Dermis blood vessel endothelial cell (primary cell): ENCODE measurements at places on chromosomes 6 and 20. TPM values are rescaled to one million over a fixed set of nuclear protein-coding genes. Genes with fewer than 3 reads are reported as not detected.

- no peak for DNase-seq
Observed at GRCh38 chr6:167130008-167130677, 7.2 kb downstream of the CCR6 start.

The LTB gene
- 3.4 and 30.5 TPM in 2 replicates for total RNA-seq

GRCh38 chr6:31966997-31967925, 4.7 kb downstream of the DXO start:
- no peak for DNase-seq

DNA sequence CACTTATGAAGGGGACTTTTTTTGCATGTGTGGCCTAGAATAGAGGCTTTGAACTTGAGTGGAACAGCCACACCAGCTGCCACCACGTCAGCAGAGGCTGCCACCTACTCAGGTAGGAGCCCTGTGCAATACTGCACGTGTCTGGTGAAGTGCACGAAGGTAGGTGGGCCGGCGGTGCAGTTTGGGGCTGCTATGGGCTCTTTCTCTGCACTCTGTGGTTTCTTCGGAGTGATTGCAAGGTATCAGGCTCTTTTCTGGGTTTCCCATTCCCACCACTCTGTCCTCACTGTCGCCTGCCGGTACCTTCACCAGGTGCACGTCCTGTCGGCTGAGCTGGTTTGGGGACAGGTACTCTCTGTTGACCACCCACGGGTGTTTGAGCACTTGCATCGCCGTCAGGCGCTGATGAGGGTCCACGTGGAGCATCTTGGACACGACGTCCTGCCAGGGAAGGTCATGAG, 30.8 kb upstream of the MPC1 start:
- no peak for DNase-seq

DNA sequence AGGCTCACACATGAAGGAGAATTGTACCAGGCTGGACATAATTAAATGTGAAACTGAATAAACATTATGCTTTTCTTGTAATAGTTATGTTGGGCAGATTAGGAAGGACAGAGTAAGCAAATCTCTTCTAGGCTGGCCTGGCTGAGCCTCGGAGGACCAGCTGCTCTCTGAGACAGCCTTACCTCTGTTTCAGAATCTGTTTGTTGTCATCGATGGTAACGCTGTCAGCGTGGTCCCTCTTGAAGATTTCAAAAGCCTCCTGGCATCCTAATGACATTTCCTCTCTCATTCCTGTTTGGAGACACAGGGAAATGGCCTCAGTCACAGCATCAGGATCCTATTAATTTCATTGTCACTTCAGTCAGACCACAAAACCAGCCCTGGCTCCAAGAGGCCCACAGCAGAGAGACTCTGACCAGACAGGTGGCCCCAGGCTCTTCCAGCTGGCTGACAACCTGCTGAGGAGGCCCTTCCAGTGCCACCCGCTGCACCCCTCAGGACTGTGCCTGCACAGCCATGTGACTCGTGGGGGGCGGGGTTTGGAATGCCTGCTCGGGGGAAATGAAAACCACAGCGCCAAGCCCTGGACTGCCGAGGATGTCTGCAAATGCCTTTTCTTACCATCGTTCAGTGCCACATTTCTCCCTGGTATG, 108.5 kb upstream of the KCNK16 start:
- peak; percentile 23 for DNase-seq

DNA sequence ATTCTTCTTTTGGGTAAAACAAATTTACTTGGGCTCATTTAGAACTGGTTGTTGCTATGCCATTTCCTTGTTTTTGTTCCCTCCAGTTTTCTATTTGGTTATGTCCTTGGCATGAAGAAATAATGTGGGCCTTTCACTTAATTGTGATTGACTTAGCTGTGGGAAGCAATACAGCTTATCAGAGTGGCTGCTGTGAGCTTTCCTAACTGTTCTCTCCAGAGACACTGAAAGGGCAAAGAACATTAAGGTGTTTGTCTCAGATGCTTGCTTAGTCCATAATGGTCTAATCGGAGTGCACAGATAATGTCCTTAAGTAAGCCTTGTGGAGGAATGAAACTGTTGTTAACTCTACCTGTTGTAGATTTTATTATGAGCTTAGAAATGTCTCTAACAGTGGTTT, 56.6 kb downstream of the SH3BGRL2 start:
- peak; percentile 5 for DNase-seq

DNA sequence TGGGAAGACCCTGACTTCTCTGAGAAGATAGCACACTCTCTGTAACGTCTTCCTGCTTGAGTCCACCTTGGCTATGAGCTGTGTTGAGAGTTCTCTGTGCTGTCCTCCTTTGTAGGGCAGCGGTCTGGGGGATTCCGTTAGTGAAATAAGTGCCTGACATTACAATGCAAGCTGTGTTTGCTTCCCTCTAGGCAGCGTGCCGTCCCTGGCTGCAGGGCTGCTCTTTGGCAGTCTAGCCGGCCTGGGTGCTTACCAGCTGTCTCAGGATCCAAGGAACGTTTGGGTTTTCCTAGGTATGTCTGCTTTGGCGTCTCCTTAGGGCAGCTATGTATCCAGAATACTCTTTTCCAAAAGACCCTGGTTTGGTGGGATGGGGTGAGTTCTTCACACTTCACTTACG, 2.8 kb downstream of the TMEM14C start:
- DNase-seq = no peak

- no peak for DNase-seq
Observed at GRCh38 chr6:122116835-122117627, 282.4 kb upstream of the HSF2 start.

DNA sequence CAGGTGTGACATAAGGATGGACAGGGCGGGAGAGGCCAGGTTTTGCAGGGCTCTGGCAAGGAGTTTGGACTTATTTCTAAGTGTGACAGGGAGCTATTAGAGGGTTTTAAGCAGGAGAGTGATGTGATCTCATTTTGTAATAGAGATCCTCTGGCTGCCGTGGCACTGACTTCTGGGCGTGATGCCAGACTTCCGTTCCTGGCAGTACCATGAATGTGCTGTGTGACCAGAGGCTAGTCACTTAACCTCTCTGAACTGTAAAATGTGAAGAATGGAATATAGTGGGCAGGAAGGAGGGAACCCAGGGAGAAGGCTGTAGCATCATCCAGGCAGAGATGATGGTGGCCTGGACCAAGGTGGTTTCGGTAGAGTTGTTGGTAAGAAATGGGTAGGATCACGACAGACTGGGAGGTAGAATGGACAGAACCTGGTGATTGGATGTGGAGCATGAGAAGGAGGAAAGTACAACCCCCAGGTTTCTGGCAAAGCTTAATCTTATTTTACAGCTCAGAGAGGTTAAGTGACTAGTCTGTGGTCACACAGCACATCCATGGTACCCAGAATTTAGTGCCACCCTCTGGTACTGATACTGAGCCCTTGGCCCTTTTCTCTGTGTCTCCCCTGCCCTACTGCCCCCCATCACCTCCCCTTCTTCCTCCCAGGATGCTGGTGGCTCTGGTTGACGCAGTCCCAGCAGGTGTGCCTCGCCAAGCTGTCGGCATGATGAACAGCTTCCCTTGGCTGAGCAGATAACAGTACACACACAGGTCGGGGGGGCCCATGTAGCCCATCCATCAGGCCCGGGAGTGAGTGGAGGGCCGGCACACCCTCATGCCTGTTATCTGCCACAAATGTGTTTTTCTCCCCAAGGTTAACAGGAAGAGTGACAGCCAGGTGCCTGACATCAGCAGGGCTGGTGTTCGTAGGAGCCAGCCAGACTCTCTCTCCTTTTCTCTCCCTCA, 52.9 kb upstream of the CTNNBL1 start:
- peak; percentile 36 for DNase-seq

DNA sequence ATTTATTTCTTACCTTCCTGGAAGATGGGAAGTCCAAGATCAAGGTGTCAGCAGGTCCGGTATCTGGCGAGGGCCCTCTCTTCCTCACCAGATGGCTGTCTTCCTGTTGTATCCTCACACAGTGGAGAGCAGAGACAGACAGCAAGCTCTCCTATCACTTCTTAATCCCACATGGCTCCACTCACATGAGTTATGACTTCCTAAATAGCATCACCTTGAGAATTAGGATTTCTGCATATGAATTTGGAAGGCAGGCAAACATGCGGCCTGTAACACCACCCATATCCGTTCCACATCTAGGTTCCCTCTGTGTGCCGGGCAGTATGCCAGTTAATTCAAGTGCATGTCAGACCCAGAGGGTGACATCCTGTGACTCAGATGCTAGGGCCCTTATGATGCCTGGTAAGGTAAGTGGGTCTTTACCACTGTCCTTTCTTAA, 2.1 kb downstream of the RAET1E start:
- peak; percentile 77 for DNase-seq

DNA sequence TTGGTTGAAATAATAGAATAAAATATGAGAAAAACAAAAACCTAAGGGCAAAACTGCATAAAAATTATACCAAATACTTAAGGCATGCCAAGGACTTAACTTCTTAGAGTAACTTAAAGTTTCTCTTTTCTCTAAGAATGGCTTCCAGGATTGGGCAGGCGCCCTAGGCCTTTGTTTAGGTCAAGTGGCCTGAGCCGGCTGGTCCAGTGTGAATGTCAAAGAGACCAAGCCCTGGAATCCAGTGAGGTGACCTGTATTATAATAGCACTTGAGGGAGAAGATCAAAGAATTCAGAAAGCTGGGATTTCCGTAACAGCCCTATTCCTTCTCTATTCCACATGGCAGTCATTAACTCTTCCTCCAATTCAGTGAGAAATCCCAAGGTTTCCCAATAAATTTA, 6.6 kb downstream of the METTL24 start:
- no peak for DNase-seq

- DNase-seq = no peak
Observed at GRCh38 chr20:16007164-16007563, 566.1 kb downstream of the KIF16B start.

GRCh38 chr20:59571151-59571550, 33.2 kb upstream of the PHACTR3 start:
- no peak for DNase-seq

GRCh38 chr20:62493253-62493885, 17.6 kb upstream of the GATA5 start:
- no peak for DNase-seq

DNA sequence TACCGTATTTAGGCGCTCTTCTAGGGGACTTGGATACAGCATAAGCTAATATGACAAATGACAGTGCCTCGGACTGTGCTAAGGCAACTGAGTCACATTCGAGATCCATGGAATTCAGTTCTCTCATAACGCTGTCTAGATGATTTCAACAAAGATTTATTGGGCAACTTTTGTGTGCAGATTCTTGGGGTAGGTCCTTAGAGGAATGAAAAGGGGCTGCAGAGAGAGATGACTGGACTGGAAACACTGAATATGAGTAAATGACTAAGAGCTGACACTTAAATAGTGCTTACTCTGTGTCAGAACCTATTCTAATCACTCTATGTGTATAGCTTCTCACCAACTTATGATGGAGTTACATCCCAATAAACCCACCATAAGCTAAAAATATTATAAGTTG, 36.4 kb upstream of the MARCKS start:
- DNase-seq = no peak

The SGK2 gene
- 0.23 and 0.34 TPM in 2 replicates for total RNA-seq

DNA sequence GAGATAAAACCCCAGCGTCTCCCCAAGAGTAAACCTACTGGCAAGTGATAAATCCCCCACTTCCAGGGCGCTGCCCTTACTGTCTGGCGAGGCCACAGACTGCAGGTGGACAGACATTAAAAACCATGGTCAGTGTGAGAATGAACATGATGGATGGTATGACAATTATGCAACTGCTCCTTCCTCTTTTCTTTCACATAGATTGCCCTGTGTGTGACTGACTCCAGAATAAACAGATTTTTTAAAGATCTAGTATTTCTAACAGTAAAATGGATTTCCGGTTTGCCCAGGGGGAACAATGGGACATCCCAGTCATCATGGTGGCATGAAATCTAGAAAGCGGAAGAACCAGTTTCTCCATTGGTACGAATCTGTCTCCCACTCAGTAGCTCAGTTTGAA, 153.7 kb downstream of the FOXC1 start:
- DNase-seq = no peak

- no peak for DNase-seq
Observed at GRCh38 chr20:35274172-35275092, 3.5 kb downstream of the MMP24OS start.

GRCh38 chr20:21804802-21805201, 99.3 kb downstream of the PAX1 start:
- DNase-seq = no peak
